SK-N-SH treated with all-trans-retinoic acid at 6 μM for 48 hours (cell line): ENCODE measurements at places on chromosomes 3 and 15.

DNA sequence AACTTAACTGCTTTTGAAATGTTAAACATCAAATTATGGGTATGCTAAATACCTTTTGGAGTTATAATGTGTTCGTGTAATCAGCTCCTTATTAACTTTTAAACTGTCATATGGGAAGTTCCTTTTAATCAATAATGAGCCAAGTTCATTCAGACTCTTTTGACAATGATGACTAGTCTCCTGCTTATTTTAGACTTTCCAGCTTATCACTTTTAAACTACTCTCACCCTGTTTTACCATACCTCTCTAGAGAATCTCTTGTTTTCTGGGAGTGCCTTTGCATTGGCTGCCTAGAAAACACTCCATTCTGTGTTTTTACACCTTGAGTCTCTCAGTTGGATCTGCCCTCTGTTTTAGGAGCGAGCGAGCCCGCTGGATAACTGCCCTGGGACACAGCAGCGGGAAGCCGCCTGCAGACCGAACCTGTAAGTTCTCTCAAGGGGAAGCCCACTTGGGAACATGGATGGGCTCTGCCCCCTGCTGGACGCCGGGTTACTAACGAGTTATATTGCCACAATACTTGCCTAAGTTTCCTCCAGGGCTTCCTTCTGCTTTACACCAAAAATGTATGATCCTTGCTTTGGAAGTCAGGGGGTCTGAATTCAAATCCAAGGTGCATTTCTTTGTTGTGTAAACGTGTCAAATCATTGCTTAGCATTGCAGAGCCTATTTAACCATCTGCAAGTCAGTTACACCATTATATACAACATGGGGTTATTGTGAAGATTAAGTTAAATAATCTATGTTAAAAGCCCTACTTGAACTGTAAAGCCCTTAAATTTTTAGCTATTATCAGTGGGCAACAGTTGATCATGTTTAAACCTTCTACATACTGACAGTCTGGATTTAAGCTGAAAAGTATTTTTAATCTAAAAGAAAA, 71.3 kb downstream of the DHX36 start:
- peak; percentile 100 for ATAC-seq

- no peak for ATAC-seq
Observed at GRCh38 chr3:27114684-27115083, 254.5 kb downstream of the NEK10 start.

GRCh38 chr3:196661400-196661799, 21.9 kb downstream of the NRROS start:
- ATAC-seq, result no peak

- ATAC-seq, result no peak
Observed at GRCh38 chr3:58567251-58567515, 10.0 kb downstream of the FAM107A start.

DNA sequence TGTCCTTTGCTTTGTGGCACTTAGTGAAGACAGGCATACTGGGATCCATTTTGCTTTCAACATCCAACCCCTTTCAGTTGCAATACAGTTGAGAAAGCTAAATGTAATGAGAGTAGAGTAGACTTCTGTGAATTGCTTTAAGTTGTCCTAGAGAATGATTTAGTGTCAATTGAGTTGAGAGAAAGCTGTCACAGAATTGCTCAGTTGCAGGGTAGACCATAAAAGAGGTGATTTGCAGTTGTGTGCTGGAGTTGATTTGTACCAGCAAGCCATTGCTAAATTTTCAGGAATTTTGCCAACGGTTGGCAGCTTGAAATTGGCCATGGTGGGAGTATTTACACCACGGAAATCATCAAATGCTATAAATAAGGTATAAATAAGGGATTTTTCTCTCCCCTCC, 2.2 kb downstream of the ABHD5 start:
- ATAC-seq, result no peak

GRCh38 chr3:130997289-130997688, 29.3 kb downstream of the ASTE1 start:
- no peak for ATAC-seq

DNA sequence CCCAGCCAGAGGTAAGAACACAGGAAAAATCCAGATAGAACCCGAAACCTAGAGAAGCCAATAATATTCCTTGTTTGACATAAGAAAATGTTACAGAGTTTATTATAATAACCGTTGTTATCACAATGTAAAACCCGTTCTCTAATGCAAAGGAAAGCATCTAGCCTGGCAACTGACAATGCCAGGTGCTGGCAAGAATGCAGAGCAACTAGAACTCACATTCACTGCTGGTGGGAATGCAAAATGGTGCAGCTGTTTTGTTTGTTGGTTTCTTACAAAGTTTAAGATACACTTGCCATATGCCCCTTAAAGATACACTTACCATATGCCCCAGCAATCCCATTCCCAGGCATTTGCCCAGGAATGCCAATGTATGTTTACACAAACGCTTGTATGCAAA, 23.4 kb downstream of the VPS39 start:
- no peak for ATAC-seq

- no peak for ATAC-seq
Observed at GRCh38 chr3:189629803-189630455, 1.3 kb upstream of the TP63 start.

GRCh38 chr3:196640297-196641018, 964 bp downstream of the NRROS start:
- ATAC-seq, result no peak

GRCh38 chr3:143697975-143698374, 150.3 kb downstream of the SLC9A9 start:
- no peak for ATAC-seq

DNA sequence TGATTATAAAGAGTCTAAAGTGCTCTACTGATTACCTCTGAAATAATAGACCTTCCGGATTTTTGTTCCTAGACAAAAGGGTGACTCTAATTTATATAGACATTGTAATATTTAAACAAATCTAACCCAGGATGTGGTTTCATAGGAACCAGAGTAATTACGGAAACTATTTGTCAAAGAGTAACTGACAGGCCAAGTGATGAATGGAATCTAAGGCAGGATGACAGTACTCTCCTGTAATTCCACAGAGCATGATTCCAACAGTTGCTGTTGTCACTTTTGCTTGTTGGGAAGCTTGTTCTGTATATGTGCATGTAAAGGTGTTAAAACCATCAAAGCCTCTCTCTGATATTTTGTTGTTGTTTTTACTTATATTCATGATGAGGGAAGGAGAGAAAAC, 1141.0 kb downstream of the IGSF11 start:
- ATAC-seq, result no peak; the same call in 2 of the 3 replicates

DNA sequence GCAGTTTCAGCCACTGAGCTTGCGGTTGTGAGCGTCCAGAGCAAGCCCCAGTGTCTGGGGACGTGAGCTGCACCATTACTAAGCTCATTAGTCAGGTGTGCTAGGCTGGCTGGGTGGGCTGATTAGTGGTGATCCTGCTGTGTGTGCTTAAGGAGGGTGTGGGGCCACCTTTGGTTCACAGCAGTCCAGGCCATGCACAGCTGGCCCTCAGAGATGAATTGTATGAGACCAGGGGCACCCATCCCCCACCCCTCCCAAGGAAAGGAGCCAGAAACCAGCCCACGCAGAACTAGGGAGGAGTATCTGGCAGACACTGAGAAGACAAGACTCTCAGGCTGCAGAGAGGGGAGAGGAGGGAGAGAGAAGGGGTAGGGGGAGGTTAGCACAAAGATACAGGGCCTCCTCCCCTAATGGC, 3.8 kb downstream of the TYRO3 start:
- ATAC-seq, result no peak
